ENCODE measurements at places on chromosomes 4 and X. TPM values are rescaled to one million over a fixed set of nuclear protein-coding genes. Genes with fewer than 3 reads are reported as not detected.

The GAGE13 gene
- not detected for polyA plus RNA-seq

The CISD2 gene
- polyA plus RNA-seq: 26.2 TPM

The AADAT gene
- polyA plus RNA-seq: 1.7 TPM

The ARX gene
- 0.27 TPM for polyA plus RNA-seq

The CDX4 gene
- not detected for polyA plus RNA-seq

The TEX13C gene
- not detected for polyA plus RNA-seq

The CXCL6 gene
- 1.6 TPM for polyA plus RNA-seq

The GLRA3 gene
- 0.04 TPM for polyA plus RNA-seq

The SLC9B1 gene
- 0.93 TPM for polyA plus RNA-seq
